NCI-H1105 treated with DMSO at 0.1 percent for 48 hours (cell line): ENCODE measurements at places on chromosomes 2 and 18.

- no peak for DNase-seq
Observed at GRCh38 chr2:109189751-109190150, 60.7 kb downstream of the SH3RF3 start.

- peak; percentile 80 for DNase-seq
Observed at GRCh38 chr2:110748489-110748867, 16.1 kb downstream of the ACOXL start.

DNA sequence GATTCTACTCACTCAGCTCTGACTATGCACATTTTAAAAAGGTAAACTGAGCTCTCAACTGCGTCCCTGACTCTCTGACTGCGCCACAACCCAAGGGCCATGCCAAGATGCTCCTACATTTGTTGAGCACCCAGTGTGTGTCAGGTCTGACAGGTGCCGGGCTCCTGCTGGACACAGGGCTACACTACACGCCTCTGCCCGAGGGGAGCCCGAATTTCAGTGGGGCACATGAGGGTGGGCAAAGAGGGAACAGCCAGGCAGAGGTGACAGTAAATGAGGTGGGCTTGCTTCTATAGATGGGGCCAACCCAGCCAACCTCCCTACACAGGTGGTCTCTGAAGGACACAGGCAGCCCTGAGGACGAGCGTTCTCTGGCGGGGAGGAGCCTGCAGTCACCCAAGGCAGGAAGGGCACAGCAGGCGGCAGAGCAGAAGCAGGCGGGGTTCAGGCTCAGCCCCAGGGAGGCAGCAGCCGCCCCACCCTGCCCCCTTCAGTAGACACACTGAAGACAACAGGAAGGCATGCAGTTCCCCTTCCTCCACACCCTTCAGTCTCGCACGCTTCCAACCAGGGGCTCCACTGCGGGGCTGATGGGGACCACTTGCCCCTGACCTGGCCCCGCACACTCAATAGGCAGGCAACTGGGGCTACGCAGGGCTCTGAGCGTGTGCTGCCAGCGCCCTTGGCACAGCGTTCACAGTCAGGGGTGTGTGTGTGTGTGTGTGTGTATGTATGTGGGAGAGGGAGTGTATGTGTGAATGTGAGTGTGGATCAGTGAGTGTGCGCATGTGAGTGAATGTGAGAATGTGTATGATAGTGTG lies 98.4 kb downstream of the UXS1 start:
- no peak for DNase-seq

DNA sequence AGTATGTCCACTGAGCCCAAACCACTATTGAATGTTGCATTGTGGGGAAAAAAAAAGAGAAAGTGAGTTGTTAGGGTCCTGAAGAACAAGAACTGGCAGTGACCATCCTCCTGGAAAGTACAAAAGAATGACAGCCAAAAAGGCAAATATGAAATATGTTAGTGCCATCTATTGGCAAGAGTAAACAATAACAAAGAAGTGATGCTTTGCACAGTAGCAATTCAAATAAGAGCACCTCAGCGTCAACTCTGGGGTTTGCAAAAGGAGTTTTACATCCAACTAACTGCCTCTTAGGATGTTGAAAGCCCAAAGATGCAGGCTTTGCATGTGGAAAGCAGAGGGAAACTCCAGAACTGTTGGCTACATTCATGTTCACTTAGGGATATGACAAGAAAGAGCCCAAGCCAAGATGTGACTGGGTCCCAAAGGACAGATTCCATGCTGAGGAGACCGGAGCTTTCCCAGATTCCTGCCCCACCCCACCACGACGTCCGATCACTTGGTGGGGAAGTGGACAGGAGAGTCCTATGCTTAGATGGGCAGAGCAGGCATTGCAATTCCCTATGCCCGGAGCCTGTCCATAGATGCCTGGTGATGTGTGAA lies 15.6 kb downstream of the TRABD2A start:
- peak; percentile 13 for DNase-seq

DNA sequence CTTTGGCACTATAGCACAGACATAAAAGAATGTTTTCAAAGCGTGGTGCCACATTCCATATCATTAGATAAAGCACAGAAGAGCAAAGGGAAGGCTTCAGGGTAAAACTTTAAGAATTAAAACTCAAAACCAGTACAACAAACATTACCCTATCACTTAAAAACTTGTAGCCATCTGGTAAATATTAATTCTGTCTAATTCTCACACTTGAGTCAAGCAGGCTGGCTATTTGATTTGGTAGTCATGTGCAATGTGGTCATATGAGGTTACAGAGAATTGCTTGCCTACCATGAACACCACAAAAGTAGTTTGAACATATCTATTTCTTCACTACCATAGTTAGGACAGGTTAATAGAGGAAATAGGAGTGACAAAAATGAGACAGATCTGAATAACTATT lies 244.9 kb downstream of the IRS1 start:
- no peak for DNase-seq

DNA sequence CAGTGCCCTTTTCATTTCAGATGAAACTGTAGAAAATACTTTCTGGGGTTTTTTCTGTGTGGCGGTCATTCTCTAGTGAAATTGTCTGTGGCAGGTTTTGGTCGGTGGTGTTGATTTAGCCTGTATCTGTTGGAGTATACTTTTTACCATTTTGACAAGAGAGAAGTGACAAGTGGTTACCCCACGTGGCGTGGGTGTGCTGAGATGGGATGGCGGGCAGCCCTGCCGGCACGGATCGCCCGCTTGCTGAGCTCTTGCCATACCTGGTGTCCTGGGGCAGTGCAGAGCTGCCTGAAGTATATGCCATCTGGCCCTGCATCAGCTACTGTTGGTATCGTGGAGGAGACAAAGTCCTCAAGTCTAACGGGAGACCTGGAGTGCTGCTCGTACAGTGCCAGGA lies 64.1 kb downstream of the MRPS9 start:
- DNase-seq, result no peak

DNA sequence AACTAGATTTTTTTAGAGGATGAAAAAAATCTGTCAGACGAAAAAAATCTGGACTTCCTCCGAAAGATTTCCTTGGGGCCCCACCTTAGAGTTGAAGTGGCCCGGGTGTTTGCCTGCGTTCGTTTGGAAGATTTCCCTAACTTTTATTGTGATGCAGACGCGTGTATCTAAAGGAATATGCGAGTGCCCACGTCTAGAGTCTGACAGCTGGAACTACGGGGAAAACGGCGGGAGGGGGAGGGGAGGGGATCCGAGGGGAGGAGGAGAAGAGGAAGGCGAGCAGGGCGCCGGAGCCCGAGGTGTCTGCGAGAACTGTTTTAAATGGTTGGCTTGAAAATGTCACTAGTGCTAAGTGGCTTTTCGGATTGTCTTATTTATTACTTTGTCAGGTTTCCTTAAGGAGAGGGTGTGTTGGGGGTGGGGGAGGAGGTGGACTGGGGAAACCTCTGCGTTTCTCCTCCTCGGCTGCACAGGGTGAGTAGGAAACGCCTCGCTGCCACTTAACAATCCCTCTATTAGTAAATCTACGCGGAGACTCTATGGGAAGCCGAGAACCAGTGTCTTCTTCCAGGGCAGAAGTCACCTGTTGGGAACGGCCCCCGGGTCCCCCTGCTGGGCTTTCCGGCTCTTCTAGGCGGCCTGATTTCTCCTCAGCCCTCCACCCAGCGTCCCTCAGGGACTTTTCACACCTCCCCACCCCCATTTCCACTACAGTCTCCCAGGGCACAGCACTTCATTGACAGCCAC lies 2.4 kb upstream of the SP9 start:
- no peak for DNase-seq

DNA sequence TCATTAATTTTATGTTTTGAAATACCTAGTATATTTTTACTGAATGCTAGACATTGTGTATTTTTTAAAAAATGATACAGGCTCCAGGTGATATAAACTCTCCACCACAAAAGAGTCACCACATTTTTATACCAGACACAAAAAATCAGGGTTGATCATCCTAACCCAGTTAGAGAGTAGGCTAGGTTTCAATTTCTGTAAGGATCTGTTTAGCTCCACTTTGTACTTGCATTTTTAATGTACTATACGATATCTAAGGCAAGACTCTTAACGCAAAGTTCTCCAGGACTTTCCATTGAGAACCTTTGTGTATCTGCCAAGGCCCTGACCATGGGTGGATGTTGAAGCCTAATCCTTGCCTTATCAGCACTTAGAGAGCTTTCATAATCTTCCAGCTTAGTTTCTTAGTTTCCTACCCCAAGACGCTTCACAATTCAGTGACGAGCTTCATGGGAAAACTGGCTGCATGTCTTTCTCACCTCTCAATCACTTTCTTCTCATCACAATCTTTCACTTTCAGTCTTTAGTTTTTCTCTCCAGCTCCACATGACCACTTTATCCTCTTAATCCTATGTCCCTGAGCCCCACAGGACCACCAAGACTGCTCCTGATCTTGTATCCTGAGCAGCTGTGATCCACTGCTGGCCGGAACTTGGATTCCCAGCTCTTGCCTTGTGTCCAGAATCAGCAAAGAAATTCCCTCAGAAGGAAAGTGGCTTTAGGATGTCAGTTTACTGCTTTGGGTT lies 635.8 kb downstream of the RNF144A start:
- DNase-seq, result no peak

GRCh38 chr2:222797261-222797660 lies 63.6 kb upstream of the ACSL3 start:
- peak; percentile 11 for DNase-seq

DNA sequence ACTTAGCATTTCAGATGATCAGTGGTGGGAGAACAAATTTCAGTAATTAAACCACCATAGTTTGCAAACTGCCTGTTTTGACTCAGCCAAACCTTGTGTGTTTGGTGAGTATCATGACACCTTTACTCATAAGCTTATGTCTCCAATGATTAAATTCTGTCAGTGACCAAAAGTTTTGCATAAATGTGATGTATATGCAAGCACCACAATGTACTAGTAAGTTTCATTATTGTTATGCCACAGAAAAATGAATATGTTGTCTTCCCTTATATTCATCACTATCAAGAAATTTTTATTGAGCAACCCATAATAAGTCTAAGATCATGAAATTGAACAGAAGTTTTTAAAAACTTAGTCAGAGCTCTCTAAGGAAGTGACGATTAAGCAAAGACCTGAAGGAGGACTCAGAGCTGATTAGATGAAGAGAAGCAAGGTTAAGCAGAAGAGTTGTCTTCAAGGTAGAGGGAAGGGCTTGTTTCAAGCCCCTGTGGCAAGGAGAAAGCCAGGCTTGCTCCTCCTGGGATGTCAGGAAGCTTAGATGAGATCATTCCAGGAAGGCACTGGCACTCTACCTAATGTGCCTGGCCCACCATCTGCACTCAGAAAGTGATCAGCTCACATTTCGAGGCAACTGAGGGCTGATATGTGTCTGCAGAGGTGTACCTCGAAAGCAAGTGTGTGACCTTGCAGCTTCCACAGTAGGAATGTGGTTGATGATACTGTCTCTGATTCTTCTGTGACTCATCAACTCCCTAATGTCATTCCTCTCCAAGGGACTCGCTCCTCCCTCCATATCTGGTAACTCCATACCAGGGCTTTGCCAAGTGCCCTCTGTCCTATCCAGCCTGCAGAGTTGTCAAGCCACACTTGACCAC lies 54.7 kb downstream of the KCTD18 start:
- DNase-seq, result no peak

DNA sequence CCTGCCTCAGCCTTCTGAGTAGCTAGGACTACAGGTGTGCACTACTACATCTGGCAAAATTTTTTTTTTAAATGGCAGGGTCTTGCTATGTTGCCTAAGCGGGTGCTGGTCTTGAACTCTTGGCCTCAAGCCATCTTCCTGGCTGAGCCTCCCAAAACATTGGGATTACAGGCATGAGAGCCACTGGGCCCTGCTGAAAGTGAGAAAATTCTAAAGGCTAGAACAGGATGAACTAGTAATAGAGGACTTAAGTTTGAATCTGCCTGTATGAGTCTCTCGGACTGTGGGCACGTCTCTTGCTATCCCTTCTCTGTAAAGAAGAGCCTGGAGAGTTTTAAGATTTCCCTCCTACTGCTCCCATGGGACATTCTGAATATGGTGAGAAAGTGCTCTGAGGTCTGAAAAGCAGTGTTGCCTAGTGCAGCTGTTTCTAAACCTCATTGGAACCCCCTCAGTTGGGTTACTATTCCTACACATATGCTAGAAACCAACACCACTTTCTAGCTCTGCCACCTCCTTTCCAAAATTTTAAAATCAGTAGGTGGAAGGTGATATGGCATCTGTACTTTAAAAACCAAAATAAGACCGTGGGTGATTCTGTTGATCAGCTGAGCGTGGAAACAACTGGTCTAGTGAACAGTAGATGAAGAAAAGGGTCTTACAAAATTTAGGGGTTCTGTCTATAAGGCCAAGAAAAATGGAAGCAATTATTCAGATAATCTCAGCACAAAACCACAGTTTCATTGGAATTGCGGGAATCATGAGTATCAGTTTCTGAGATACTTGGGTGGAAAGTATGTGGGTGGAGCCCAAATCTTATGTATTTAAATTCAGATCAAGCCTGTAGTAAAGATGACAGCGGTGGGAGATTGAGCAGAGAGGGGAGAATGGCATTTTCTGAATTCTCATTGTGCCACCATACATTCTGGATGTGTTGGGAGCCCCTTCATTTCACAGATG lies 259.8 kb upstream of the CXCR4 start:
- DNase-seq, result no peak

- no peak for DNase-seq
Observed at GRCh38 chr2:119809339-119810048, 49.8 kb downstream of the PTPN4 start.

DNA sequence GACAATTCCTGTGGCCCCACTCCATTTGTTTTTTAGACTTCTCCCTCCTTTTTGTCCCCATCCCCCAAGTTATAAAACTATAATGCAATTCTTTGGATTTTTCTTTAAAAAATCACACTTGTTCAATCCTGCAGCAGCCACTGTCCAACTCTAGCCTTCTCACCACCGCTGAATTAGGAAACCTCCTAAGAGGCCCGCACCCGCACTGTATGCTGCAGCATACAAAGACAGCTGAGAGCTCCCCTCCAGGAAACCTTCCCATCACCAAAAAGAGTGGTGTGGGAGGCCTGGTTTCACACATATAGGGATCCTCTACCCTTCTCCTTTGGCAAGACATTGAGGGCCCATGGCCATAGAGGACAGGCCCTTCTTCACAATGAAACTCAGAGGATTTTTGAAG lies 2.9 kb downstream of the PCGF1 start:
- DNase-seq, result no peak

GRCh38 chr18:78183815-78184214 lies 795.8 kb upstream of the SALL3 start:
- DNase-seq, result no peak

GRCh38 chr2:99643787-99644418 lies 154.1 kb upstream of the REV1 start:
- no peak for DNase-seq

GRCh38 chr2:34004936-34005335 lies 405.8 kb upstream of the FAM98A start:
- DNase-seq, result no peak

DNA sequence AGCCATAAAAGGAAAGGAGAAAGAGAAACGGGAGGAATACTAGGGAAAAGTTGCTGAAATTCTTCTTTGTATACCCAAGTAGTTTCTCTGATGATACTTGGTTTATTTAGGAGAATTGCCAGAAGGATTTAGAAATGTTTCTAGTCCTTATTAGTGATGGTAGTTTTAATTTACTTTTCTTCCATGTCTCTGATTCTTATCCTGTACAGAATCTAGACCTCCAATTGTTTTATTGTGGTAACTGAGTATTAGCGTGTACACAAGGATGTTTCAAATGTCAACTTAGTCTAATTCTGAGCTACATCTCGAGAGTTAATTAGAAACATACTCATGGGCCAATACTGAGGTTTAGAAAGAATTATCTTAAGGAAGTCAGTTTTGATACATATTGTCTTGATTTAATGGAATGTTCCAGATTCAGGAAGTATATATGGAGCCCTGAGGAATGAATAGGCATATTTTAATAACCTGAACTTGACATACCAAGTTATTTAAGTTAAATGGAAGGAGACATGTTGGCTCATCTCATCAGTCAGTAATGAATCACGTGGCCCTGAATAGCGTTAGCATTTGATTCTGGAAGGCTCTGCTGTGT lies 219.6 kb downstream of the LTBP1 start:
- DNase-seq, result no peak
